NCI-H226 (cell line): ENCODE measurements at places on chromosomes 1 and 21.

DNA sequence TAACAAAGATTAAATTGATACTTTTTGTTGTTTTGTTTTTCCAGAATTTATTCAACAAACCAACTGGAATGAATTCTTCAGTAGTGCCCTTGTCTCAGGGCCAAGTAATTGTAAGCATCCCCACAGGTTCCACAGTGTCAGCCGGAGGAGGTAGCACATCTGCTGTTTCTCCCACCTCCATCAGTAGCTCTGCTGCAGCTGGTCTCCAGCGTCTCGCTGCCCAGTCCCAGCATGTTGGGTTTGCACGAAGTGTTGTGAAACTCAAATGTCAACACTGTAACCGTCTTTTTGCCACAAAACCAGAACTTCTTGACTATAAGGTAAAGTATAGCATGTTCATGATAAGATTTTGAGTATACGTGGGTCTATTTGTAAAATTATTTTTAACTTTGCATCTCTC is 118.5 kb downstream of the ZMYM4 start:
- no peak for DNase-seq

GRCh38 chr1:23661887-23662286 is 29.7 kb upstream of the RPL11 start:
- no peak for DNase-seq

DNA sequence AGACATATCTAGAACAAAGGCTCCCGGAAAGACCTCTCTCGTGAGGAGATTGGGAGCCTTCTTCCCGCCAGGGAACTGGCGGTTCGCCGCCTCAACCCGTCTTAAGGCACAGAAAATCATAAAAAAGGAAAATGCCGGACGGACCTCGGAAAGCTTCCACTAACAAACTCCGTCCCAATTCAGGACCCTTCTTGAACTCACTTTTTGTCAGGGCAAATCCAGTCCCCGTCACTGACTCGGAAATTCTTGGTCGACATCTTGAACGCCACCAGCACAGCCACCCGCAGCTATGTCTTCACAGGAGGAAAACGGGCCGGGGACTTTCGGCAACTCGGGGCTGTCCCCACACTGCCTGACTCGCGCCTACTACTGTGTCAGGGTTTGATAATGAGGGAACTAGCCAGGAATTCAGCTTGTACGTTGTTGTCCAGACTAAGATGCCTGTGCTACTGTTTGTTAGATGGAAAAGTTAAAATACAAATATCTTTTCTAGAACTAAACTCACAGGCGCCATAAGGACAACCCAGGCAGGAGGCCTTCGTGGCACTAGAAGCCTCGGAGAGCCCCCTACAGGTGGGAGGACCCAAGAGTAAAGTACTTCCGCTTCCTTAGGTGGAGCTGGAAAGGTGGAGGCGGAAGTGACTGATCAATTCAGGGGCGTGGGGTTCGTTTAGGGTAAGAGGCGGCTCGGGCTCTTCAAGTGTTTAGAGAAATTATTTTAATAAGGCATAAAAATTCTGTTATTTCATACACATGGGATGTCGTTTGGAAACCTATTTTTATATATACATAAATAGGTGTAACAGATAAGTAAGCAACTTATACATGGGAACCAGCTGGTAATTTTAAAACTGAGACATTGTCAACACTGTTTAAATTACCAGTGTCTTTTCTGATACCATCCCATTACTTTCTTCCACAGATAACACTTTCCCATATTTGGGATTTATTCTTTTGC is at the start of gene ZRANB2:
Gene ZRANB2, minus strand, starts transcription at position 297 of the 958 bp plus-strand sequence. Its CDS starts 40 bp downstream, at position 257.
- DNase-seq = peak; percentile 89

DNA sequence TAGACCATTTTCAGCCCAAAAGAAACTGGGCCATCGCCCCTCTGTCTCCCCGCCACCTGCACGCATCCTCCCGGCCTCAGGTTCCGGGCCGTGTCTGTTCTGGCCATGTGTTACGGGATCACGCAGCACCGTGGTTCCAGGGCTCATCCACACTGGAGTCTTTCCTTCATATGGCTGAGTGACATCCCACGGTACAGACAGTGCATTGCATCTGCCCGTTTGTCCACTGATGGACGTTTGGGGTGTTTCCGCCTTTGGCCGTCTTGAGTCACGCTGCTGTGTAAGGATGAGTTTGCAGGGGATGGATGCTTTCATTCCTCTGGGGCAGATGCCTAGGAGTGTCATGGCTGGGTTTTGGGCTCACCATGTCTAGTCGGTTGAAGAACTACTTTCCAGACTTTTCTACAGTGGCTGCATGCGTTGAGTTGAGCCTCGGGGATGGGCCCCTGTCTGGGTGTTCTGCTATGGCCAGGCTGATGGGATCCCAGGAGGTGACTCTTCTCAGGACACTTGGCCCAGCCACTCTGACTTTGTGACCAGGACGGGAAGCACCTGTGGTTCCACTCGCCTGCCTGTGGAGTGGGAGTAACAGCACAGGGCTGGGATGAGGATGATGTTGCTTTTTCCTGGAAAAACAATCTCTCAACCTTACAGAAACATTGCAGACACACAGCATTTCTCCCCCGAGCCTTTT is 16.8 kb downstream of the RRP1 start:
- no peak for DNase-seq

- DNase-seq = peak; percentile 38
Observed at GRCh38 chr1:156895927-156896326, 2.4 kb downstream of the PEAR1 start.

GRCh38 chr21:44513389-44514217 is 26.4 kb downstream of the KRTAP10-1 start:
- peak; percentile 38 for DNase-seq

DNA sequence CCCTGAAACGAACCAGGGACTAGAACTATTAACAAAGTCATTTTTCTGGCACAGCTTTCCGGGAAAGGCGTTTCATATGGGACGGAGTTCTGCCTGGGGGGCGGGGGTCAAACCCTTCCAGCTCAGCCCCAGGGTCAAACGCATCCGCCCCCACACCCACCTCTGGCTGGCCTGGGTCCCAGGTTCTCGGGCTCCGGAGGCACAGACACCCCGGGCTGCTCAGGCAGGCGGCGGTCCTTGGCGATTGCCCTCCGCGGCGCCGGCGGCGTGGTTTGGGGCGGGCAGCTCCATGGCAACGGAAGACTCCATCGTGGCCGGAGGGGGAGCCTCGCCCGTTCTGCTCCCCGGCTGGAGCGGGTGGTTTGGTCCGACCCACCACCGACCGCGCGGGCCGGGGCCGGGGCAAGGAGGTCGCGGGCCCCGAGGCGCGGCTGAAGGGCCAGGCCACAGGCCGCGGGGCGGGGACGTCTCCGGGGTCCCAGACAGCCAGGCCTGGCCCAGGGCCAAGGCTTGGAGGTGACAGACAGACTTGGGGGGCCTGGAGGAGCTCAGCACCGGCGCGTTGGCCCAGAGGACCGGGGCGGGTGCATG is at the start of gene CFAP74:
Gene CFAP74, minus strand, starts transcription at position 246 of the 591 bp plus-strand sequence. CDS start 12,830 bp downstream, outside the sequence.
- no peak for DNase-seq

- no peak for DNase-seq
Observed at GRCh38 chr1:164093543-164093942, 465.4 kb upstream of the PBX1 start.

DNA sequence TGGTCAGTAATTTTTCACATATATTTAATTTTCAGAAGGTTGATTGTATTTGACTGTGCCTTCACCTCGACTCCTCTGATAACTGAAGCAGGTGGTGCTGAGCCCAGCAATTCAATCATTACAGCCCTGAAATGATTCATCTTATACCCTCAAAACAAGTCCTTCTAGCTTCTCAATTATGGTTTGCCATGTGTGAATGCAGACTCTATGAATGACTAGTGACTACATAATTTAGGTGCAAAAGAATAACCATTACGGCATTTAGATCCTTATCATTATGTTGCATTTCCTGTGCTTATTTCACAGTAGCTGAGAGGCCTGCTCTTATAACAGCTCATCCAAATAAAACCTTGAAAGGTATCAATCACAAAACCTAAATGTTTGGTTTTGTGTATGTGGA is 54.0 kb upstream of the COL11A1 start:
- no peak for DNase-seq

- DNase-seq = no peak
Observed at GRCh38 chr1:18849261-18849711, 10.2 kb downstream of the TAS1R2 start.

GRCh38 chr1:39076127-39076798 is 50.1 kb downstream of the NDUFS5 start:
- peak; percentile 50 for DNase-seq

GRCh38 chr1:6300342-6301048 is 39.6 kb upstream of the GPR153 start:
- DNase-seq = no peak

DNA sequence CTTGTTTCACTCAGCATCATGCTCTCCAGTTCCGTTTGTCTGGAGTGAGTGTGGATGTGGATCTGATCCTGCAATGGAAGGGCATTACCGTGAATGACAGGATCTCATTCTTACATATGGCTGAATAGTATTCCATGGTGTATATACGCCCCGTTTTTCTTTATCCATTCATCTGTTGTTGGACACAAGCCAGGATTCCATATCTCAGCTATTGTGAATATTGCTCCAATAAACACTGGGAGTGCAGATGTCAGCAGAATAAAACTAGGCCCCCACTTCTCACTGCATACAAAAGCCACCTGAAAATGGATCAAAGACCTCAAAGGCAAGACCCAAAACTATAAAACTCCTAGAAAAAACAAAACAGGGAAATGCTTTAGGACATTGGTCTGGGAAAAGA is 120.3 kb upstream of the TMPRSS2 start:
- no peak for DNase-seq

- no peak for DNase-seq
Observed at GRCh38 chr1:203791498-203791897, 3.9 kb upstream of the ZBED6 start.

DNA sequence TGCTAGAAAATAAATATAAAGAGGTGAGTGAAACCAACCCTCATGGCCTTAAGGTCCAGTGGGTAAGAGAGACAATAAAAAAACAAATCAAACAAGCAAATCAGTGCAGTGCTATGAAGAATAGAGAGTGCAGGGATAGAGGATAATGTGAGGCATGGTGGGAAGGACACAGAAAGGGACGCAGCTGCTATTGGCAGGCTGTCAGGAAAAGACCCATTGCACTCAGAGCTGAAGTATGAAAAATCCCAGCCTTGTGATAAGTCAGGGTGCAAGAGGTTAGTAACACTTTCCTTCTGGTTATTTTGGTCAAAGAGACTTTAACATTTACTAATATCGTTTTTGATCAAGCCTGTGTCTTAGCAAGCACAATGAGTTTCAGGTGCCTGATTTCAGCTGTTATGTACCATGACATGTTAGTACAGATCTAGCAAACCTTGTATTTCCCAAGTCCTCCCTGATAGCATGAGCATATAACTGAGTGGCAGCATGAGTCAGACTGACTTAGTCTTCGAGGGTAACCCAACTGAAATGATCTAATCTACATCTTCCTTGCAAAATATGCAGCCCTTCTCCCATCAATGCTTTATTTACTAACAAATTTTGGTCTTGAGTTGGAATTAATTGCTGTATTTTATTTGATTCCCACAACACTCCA is 31.7 kb downstream of the CHML start:
- peak; percentile 44 for DNase-seq

GRCh38 chr1:30336550-30337323 is 386.6 kb downstream of the MATN1 start:
- no peak for DNase-seq

DNA sequence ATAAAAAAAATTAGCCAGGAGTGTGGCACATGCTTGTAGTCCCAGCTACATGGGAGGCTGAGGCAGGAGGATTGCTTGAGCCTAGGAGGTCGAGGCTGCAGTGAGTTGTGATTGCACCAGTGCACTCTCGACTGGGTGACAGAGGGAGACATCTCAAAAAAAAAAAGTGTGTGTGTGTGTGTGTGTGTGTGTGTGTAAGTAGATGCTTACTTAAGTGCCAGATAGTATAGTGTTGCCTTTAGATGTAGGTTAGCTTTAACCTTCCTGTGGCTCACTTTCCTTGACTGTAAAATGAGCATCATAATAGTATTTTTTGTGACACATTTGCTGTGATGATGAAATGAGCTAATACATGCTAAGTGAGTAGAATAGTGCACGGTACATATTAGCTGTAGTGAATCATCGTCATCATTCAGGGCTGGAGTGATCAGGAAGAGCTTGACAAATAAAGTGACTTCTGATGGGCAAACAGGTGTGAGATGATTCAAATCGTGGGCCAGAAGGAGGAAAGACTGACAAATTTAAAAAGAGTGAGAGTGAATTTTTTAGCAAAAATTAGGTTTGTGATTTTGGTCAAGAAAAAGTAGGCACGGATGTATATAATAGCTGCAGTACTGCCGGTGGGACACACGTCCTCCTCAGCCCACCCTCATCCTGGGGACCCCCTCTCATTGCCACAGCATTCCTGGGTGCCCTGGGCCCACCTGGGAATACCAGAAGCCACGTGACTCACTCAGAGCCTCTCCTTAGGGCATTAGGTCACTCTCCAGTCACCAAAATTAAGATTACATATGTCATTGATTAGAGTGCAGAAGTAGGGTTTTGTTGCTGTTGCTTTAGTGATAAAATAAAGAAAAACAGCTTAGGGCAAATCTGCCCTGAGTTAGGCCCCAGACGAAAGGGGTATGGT is 33.9 kb downstream of the EIF2D start:
- no peak for DNase-seq

DNA sequence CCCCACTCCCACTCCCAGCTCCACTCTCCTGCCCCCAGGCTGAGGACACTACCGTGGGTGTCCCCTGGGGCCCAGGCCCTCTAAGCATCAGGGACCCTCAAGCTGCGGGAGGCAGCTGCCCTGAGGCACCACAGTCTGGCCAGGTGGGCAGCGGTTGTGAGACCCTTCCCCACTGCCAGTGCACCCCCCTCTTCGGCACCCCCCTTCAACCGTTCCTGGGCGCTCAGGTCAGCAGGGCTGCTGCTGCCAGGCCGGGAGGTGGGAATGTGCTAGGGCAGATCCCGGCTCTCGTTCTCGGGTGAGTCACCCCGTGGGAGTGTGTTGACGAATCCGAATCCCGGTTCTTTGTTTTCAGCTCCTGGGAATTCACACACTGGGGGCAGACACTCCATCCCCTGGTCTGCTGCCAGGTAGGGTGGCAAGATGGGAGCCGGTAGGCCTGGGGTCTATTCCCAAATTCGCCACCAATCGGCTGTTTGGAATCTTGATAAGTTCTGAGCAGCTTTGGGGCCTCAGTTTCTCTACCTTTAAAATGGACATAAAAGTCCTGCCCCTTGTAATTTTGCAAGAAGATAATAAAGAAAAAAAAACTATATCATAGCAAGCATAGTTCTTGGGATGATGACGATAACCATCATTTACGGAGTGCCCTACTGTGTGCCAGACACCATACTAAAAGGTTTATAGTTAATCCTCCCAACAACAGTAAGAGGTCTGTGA is 28.5 kb upstream of the CASZ1 start:
- DNase-seq = peak; percentile 94

- no peak for DNase-seq
Observed at GRCh38 chr1:91752324-91752723, 133.6 kb downstream of the TGFBR3 start.

GRCh38 chr1:218390618-218391017 is 45.5 kb downstream of the TGFB2 start:
- DNase-seq = no peak

- DNase-seq = no peak
Observed at GRCh38 chr1:199510314-199510713, 517.2 kb upstream of the NR5A2 start.

- no peak for DNase-seq
Observed at GRCh38 chr1:41894101-41894807, 24.5 kb downstream of the HIVEP3 start.
